Stimulated activated CD4-positive, alpha-beta T cell treated with anti-CD3 and anti-CD28 coated beads, Interleukin-1b, Interleukin-23, amount 100 ng/mL, for 1 hour (primary cell): ENCODE measurements at places on chromosomes 2 and 18.

DNA sequence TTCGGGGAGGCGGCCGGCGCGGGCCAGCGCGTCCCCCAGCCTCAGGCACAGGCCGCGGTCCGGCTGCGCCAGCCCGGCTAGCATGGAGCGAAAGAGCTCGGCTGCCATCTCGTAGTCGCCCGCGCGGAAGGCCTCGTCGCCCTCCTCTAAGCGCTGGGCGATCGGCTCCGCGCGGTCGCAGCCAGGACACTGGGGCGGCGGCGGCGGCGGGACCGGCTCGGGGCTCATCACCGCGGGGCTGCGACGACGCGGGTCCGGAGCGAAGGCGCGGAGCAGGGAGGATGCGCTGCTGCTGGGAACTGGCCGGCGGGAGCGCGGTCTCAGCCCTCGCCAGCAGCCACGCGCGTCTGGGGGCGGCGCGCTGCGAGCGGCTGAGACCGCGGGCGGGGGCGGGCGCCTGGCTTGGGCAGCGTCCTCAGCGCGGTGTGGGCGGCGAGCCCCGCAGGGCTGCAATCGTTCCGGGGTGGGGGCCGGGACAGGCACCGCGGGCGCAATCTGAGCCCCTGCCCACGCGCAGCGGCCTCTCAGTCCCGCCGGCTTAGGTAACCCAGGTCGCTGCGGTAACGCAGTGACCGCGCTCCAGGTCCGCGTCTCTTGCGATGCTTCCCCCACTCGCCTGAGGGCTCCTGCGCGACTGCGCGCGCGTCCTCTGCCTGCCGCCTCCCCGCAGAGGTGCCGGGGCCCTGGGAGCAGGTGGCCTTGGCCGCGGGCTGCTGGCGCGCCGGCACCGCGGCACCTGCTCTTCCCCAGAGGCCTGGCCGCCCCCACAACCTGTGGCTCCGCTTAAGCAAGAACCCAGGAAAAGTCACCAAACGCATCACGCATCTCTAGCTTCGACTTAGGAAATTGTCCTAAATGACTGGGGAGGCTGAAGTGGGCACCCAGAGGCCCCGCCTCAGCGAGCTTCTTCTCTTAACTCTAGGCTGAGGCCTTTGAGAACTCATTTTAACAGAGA is at the start of gene LONRF2:
Gene LONRF2 (minus strand): TSS at position 636 of the 955 bp plus-strand sequence. CDS start 408 bp downstream, at position 228.
- DNase-seq: no peak

GRCh38 chr2:134549104-134549503 is 169.7 kb downstream of the TMEM163 start:
- no peak for DNase-seq

DNA sequence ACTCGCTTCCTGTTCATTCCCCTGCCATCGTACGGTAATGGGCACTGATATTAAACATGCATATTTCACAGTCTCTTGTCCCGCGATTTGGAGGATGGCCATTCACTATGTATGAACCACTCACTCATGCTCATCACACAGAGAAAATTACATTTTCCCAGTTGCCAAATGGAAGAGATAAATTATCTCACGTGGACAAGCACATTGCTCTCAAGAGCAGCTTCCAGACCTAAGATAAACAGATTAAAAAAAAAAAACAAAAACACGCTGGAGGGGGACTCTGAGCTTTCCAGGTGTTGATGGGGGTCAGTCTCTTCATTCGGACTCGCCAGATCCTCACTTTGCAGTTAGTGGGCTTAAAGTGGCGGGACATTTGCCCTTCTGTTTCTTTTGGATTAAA is 1.7 kb upstream of the MAPK4 start:
- no peak for DNase-seq

DNA sequence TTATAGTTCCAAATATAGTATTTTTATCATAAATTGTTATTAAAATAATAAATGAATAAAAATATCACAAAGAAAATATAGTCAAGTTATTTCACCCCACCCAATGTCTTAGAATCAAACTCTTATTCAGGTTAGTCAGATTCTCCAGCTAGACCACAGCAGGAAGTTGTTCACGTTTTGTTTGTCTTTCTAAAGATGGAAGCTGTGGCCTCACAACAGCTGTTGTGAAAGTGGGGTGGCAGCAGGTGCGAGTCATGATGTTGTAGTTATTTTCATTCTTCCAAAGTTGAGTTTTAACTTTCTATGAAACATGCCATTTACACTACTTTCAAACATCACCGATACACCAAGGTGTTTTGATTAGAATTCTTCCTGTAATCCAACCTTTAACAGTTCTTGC is 272.9 kb downstream of the SLC8A1 start:
- DNase-seq: no peak

- no peak for DNase-seq
Measured at GRCh38 chr2:171878481-171878993, 15.5 kb downstream of the SLC25A12 start.

DNA sequence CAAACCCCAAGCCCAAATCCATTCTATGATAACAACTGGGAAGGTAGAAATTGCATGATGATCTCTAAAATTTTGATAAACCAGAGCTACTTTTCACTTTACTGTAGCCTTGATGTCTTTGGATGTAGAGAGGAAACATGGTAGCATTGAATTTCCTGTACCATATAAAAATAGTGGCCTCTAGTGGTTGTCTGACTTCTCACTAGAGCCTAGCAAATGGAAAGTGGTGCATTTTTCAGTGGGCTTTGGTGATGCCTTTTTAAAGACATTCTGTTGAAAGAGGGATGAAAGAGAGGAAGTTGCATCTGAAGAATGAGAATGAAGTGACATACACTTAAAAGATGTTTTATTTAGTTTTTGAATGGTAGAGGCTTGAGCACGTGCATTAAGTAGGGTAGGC is 662.2 kb downstream of the XIRP2 start:
- DNase-seq: no peak

GRCh38 chr2:28394331-28394877 is 1.7 kb downstream of the FOSL2 start:
- DNase-seq: no peak

- no peak for DNase-seq
Measured at GRCh38 chr2:219620546-219620945, 6.9 kb upstream of the SLC4A3 start.

DNA sequence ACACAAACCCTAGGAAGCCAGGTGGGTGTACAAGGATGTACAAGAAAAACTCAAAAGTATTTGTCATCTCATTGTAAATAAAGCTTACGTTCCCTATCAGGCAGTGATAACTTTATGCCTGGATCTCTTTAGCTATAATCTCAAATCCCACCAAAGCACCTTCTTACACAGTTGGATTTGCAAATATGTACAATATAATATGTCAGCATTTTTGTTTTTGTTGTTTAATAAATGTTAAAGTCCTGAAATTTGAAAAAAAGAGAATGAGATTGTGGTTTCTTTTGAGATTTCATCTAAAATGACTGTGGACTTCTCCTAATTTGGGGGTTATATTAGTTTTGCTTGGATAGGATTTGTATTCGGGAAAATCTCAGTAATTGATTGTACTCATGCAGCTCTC is 81.9 kb downstream of the LRRTM1 start:
- DNase-seq: no peak

DNA sequence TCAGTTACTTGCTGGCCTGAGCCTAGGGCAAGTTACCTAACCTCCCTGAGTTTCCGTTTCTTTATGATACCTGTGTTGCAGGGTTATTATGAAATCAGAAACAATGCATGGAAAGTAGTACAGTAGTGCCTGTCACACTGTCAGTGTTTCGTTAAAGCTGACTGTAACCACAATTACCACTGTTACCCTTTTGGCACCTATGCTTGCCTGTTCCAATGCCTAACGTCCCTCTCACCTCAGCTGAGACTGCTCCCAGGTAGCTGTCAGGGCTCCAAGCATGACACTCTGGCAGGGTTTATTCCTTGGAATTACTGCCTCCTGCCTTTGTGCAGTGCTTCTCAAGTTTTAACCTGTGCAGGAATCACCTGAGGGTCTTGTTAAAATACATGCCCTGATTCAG is 135.2 kb upstream of the RBMS1 start:
- no peak for DNase-seq

DNA sequence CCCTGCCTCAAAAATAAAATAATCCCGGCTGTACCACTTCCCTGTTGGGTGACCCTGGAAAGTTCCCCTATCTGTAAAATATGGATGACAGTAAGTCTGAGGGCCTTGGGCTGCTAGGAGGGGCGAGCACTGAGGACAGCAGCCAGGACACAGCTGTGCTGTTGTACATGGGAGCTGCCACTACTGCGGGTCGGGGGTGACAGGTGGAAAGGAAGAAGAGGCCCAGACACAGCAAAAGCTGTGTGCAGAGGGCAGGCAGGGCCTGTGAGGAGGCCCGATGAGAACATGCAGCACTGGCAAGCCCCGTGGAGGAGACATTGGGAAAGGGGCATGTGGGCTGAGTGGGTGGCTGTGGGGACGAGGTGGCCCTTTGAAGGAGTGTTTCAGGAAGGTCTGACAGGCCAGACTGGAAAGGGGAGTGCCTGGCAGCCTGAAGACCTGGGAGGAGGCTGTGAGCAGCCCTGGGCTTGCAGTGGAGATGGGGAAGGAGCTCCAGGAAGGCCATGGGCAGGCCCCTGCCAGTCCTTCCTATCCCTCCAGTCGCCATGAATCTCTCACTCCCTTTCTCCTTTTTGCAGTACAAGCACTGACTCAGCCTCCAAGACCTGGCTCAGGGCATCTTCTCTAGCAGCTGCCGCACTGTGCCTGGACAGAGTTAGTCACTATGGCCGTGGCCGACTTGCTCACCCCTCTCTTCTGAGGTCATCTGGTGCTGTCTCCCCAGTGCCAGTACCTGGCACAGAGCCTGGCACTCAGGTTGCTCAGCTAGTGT is 28.9 kb upstream of the SEMA4C start:
- DNase-seq: no peak

DNA sequence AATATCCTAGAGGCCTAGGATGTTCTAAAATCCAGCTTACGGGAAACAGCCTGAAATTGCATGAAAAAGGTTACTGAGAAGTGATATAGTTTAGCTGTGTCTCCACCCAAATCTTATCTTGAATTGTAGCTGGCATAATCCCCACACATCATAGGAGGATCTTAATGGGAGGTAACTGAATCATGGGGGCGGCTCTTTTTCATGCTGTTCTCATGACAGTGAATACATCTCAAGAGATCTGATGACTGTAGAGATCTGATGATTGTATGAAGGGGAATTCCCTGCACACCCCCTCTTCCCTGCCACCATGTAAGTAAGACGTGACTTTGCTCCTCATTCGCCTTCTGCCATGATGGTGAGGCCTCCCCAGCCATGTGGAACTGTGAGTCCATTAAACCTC is 385.6 kb upstream of the ID2 start:
- DNase-seq: no peak

DNA sequence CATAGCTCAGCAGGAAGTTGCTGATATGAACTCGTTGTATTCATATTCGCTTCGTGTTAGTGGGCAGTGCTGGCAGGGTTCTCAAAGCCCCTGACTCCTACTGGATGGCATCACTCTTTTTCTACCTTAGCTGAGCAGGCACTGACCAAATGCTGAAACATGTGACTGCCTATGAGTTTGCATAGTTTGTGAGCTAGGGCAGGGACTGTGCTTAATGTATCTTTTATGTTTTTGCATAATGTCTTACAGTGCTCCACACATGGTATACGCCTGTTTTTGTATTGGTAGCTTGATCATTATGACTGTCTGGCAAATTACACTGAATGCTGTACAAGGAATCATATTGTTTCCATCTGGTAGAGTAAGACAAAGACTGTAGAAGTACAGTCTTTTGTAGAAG is 305.3 kb downstream of the PARD3B start:
- DNase-seq: no peak

GRCh38 chr2:10904455-10904854 is 7.3 kb upstream of the KCNF1 start:
- DNase-seq: no peak

DNA sequence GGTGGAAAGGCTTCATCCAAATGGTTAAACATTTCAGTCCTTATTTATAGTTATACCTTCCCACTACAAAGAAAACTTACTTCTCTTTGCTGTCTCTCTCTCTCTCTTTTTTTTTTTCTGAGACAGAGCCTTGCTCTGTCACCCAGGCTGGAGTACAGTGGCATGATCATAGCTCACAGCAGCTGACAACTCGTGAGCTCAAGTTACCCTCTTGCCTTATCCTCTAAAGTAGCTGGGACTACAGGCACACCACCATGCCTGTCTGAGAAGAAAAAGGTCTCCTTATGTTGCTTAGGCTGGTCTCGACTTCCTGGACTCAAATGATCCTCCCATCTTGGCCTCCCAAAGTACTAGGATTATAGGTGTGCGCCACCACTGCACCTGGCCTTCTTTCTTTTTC is 32.3 kb upstream of the OLA1 start:
- DNase-seq: no peak

GRCh38 chr2:145064511-145064910 is 544.6 kb upstream of the ZEB2 start:
- DNase-seq: no peak

- DNase-seq: no peak
Measured at GRCh38 chr2:19900931-19901441, 797 bp downstream of the TTC32 start.

DNA sequence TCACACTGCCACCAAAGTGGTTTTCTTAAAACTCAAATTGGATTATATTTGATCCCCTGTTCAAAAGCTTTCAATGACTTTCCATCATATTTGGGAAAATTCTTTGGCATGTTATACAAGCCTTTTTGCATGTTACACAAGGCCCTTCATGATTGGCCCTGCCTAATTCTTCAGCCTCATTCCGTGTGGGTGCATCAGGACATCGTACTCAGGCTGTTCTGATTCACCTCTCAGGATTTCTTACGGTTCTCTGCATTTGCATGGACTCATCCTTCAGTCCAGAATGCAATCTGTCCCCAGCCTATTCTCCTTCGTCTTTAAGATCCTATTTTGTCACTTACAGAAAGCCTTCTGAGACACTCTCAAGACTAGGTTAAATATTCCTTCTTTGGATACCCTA is 107.8 kb downstream of the LYPD1 start:
- no peak for DNase-seq

GRCh38 chr2:202056611-202057010 is 16.4 kb upstream of the KIAA2012 start:
- DNase-seq: no peak

- DNase-seq: no peak
Measured at GRCh38 chr2:47087051-47087450, 68.1 kb downstream of the STPG4 start.

GRCh38 chr18:10386956-10387355 is 67.5 kb upstream of the APCDD1 start:
- no peak for DNase-seq

- DNase-seq: no peak
Measured at GRCh38 chr18:42228581-42228980, 273.5 kb downstream of the PIK3C3 start.

DNA sequence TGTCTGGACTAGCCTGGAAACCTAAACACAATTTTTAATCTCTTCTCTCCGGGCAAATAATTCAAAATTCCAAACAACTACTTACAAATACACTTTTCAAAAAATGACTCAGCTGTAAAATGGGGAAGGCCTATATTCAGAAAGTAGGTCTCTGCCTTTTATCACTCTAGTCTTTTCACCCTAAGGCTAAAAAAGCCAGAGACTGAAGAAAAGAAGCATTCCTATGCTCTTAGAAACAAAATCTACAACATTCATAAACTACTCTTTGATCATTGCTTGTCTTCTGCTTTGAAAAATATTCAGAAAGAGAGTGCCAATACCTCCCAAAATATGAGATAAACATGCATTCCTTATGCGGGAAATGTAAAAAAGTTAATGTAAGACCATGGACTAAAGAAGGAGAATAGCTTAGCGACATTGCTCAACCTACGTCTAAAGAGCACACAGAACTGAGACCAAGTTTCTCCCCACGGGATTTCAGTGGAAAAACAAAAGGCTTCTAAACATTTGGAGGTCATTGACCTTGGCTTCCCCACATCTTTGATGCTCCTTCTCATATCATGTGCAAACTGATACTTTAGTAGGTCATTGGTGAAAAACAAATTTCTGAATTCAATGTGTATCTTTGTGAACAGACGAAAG is 74.4 kb upstream of the EPB41L3 start:
- DNase-seq: no peak
